ENCODE measurements at places on chromosomes 2 and 18.

GRCh38 chr2:16441431-16441830 lies 224.2 kb downstream of the CYRIA start:
- DNase-seq = no peak

GRCh38 chr2:18412980-18413675 lies 147.3 kb downstream of the RDH14 start:
- DNase-seq = no peak

DNA sequence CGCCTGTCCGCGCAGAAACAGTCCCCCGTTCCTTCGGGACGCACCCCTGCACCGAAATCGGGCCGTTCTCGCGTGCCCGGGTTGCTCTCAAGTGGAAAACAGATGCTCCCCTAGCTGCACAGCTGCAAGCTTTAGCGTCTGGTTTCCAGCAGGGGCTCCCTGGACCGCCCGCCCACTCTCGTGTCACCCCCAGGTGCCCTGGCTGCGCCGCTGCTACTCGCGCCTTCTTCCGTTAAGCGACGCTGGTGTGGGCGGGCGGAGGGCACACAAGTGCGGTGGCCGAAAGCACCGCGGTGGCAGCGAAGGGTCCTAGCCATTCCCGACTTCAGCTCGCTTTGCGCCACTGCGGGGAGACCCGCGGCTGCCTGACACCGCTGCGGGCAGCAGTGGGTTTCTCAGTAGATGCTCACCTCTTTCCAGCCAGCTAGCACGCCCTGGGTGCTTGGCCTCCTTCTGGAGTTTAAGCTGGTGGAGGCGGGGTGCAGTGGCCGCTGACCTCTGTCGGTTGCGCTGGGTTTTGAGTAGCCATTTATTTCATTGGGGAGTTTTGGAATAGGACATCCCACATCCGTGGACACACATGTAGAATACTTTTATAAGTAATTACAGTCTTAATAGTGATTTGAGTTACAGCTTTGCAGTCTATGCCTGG lies 806 bp downstream of the ZNF407 start:
- DNase-seq = peak; percentile 59

DNA sequence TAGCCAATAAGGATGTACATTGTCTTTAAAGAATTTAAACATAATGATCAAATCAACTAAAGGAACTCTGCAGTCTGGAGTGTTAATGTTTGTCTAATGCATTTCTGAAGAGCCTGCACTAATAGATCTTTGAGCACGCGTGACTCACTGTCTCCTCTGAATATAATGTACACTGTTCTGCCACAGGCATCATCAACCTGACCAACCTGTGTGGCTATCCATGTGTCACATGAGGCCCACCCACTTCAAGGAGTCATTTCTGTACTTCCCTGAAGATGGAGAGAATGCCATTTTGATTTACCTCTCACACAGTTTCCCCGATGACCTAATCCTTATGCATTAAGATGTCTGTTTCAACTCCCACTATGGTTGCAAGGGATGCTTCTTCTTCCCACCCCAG lies 434.0 kb upstream of the SPHKAP start:
- no peak for DNase-seq

- DNase-seq = peak; percentile 38
These were observed 88.7 kb upstream of the TXNDC2 start for GRCh38 chr18:9796935-9797549.

- DNase-seq = no peak
These were observed 256.5 kb downstream of the GBX2 start for GRCh38 chr2:235911633-235912233.

DNA sequence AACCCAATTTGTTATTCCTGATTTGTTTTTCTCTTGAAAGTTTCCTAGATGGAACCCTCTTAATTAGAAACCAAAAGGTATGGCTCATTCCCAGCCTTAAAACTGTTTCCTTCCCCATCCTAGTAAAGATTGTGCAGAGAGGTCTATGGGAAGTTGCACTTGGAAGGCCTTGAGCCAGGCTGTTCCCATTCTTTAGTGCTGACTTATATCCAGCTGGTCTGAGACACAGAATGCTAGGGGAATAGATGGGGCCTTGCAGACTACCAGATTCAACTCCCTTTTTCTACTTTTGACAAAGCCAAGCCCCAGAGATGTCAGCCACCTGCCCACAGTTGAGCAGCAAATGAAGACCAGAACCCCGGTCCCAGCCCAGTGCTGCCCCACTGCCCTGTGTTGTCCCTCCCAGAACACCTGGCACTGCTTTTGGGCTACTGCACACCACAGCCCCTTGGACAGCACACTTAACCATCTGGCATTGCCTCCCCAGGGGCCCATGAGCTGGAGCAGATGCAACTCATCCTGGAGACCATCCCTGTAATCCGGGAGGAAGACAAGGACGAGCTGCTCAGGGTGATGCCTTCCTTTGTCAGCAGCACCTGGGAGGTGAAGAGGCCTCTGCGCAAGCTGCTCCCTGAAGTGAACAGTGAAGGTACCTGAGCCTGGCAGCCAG lies 98.2 kb downstream of the MRO start:
- peak; percentile 40 for DNase-seq

DNA sequence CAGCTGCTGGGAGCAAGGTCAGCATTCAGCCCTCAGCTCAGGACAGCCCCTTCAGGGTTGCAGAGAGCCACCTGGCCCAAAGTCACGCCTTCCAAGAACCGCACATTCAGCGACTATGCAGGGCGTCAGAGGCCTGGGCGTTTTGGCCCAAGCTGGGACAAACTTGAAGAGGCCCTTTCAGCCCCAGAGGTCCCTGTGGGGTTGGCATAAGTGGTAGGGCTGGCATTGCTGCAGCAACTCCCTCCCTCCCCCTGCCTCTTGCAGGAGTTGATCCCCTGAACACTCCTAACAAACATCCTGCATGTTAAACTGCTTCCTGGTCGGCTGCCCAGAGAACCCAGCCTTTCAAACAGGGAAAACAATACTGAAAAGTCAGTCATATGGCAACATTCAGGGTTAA lies 192.9 kb upstream of the SMAD2 start:
- no peak for DNase-seq

DNA sequence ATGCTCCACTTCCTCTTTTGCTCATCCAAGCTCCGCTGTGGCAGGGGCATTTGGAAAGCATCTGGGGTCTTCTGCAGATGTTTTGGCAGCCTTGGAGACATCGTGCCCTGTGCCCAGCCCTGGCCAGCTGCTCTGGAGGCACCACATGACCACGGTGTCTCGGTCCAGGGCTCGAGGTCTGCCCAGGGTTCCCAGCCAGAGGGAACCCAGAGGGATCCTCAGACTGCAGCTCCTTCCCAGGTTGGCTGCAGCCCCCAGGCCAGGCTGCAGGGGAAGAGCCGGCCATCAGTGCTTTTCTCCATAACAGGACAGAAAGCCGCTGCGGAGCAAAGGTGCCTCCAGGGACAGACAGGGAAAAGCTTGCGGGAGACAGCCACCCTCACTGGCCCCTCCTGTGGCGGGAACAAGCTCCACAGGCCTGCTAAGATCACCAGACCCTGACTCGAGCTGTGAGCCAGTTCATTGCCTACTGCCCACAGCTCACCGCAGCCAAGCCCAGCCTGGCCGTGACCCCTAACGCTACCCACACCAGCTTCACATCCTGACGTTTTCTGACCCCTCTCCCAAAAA lies 74.7 kb downstream of the SMAD7 start:
- DNase-seq = peak; percentile 69

GRCh38 chr18:24995056-24995455 lies 356.9 kb downstream of the ZNF521 start:
- no peak for DNase-seq

- DNase-seq = no peak
These were observed 111.6 kb upstream of the CYP1B1 start for GRCh38 chr2:38187541-38188011.

DNA sequence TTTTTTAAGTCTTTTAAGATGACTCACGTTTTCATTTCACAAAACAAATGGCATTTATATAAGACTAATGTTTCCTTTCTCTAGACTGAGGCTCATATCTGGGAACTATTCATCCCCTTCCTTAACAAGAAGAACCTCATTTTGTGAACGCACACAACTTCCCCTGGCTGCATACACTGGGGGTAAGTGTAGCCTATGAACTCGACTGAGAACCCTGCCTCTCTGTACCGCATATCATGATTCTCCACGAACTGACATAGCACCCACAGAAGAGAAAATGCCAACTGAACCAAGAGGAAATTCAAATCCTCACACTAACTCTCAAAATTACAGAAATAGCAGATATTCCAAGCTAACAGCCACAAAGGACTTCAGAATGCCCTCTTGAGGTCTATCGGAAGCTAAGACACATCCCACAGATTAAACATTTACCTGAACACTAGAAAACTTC lies 236.7 kb downstream of the TCF4 start:
- no peak for DNase-seq

- DNase-seq = no peak
These were observed 547.0 kb upstream of the ACVR2A start for GRCh38 chr2:147297820-147298219.

DNA sequence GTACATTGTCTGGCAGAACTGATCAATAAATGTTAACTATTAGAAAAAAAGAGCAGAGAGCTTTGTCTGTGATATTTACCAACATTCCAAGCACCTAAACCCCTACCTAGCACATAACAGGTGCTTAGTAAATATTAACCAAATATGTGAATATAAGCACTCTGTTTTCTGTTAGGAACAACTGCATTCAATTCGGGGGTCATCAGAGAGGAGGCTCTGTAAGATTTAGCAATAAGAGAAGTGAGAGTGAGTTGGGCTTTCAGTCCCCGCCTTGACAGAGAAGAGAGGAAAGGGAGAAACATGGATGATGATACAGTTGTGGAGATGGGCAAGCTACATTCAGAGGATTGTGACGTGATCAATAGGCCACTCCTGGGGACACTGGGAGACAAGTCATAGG lies 47.7 kb downstream of the MYOM1 start:
- no peak for DNase-seq

- no peak for DNase-seq
These were observed 112.7 kb downstream of the GBX2 start for GRCh38 chr2:236055471-236055870.

- DNase-seq = no peak
These were observed 355.3 kb downstream of the INSIG2 start for GRCh38 chr2:118443596-118443995.

DNA sequence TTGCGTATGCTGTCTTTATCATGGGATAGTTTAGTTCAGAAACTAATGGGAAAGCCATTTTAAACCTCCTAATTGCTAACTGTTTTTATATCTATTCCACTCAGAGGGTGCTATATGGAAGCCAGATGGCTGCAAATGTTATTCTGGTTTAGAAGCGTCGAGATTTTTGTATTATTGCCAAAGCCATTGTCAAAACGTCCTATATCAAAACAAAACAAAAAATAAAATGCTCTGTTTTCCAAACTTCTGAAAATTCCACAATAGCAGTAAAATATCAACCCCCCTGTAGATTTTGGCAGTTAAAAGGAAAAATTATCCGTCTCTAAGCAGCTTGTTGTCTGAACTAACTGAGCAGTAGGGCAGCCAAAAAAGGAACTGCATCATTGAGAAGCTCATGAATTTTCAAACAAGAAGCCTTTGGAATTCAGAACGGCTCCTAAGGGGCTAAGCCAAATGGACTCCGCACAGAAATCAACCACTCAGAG lies 195.4 kb upstream of the CWC22 start:
- DNase-seq = no peak

GRCh38 chr2:24809316-24810007 lies 16.2 kb downstream of the CENPO start:
- no peak for DNase-seq

GRCh38 chr2:224524657-224525056 lies 60.5 kb downstream of the CUL3 start:
- no peak for DNase-seq

- DNase-seq = no peak
These were observed 36.4 kb upstream of the FOSL2 start for GRCh38 chr2:28356095-28356911.

DNA sequence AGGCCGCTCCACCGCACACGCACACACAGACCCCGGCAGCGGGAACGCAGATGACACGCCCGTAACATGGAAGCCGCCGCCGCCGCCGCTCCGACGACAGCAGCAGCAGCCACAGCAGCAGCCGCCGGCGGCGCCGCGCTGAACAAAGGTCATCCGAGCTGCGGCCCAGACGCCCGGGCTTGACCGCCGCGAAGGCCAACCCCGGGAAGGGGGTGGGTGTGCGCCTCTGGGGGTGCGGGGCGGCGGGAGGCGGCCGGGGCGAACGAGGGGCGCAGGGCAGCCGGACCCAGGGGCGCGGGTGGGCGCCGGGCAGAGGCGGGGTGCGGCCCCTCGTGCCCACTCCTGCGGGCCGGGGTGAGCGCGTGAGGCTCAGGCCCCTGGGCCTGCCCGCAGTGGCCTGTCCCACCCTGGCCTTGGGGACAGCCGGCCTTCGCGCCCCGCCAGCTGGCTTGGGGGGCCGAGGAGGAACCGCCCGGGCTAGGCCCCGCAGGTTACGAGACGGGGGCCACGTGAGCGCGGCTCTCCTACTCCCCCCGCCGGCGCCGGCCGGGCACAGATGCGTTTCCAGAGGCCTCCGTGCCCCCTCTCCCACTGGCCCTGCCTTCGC lies 1.0 kb upstream of the ZNF532 start:
- peak; percentile 65 for DNase-seq

- DNase-seq = no peak
These were observed 643.1 kb upstream of the LRRTM1 start for GRCh38 chr2:80947601-80948130.

DNA sequence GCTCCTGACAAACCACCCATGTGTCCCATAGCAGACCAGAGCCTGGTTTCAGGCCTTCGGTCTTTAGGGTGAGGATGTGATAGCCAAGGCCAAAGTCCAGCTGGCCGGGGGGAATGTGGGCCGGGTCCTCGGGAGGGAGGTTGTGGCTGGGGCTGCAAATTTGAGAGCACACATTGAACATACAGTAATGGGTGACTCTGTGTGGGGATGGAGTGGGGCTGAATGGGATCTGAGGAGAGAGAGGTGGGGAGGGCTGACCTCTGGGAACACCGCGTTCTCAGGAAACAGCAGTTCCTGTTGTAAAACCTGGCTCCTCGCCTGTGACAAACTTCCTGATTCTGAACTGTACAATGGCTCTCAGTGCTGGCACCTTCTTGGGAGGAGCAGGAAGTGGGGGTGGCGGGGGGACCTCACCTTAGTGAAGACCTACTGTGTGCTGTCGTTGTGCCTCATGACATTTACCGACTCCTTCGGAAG lies 48.8 kb downstream of the MCFD2 start:
- DNase-seq = no peak

- DNase-seq = peak; percentile 19
These were observed 62.1 kb upstream of the MAPRE2 start for GRCh38 chr18:34978953-34979608.
